Fibroblast of skin of right quadriceps (primary cell): ENCODE measurements at places on chromosomes 4 and X.

- no peak for DNase-seq
Measured at GRCh38 chrX:13661735-13662288, 8.9 kb downstream of the TCEANC start.

- peak; percentile 87 for DNase-seq
Measured at GRCh38 chr4:123939621-123940020, 543.0 kb downstream of the SPRY1 start.

- no peak for DNase-seq
Measured at GRCh38 chrX:111568354-111568753, 56.9 kb downstream of the SERTM2 start.

GRCh38 chr4:3679851-3680311 lies 86.3 kb upstream of the ADRA2C start:
- DNase-seq: no peak

DNA sequence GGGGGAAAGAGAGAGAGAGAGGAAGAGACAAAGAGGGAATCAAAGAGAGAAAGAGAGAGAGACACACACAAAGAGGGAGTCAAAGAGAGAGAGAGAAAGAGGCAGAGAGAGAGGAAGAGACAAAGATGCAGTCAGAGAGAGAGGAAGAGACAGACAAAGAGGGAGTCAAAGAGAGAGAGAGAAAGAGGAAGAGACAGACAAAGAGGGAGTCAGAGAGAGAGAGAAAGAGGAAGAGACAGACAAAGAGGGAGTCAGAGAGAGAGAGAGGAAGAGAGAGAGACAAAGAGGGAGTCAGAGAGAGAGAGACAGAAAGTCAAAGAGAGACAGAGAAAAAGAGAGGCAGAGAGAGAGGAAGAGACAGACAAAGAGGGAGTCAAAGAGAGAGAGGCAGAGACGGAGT lies 45.5 kb downstream of the MAGEA9 start:
- no peak for DNase-seq

DNA sequence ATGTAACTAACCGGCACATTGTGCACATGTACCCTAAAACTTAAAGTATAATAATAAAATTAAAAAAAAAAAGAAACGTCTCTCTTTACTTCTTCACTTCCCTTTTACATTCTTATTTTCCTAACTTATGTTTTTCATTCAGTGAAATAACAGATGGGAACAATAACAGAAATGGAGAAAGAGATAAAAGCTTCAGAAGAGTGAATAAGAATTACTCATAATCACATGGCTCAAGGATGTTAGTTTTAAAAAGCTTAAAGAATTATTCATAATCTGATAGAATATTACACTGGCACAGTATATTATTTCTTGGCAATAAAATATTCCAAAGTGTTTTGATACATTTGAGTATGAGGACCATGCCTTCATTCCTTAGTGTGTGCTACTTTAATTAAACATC lies 175.6 kb downstream of the COL25A1 start:
- peak; percentile 18 for DNase-seq

GRCh38 chr4:101349801-101350064 lies 2.4 kb upstream of the PPP3CA start:
- no peak for DNase-seq

- no peak for DNase-seq
Measured at GRCh38 chr4:128770807-128771206, 38.7 kb upstream of the JADE1 start.

DNA sequence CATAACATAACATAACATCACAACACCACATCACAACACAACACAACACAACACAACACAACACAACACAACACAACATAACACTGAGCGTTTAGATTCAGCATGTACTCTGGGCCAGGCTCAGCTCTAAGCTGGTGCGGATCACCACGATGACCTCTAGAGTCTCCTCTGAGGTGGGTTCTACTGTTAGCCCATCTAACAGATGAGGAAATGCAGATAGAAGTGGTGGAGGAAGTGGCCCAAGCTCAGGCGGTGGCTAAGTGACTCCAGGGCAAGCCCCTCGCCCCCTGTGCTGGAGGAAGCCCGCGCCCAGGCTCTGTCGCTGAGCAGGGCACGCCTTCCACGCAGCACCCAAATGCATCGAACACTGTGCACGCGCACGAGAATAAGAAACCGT lies 45.3 kb upstream of the CDKN2AIP start:
- DNase-seq: no peak

- DNase-seq: no peak
Measured at GRCh38 chr4:41670530-41670929, 78.0 kb downstream of the PHOX2B start.

- DNase-seq: peak; percentile 4
Measured at GRCh38 chrX:106959901-106960300, 39.7 kb downstream of the CLDN2 start.

GRCh38 chr4:87985097-87985886 lies 9.8 kb downstream of the SPP1 start:
- peak; percentile 44 for DNase-seq

DNA sequence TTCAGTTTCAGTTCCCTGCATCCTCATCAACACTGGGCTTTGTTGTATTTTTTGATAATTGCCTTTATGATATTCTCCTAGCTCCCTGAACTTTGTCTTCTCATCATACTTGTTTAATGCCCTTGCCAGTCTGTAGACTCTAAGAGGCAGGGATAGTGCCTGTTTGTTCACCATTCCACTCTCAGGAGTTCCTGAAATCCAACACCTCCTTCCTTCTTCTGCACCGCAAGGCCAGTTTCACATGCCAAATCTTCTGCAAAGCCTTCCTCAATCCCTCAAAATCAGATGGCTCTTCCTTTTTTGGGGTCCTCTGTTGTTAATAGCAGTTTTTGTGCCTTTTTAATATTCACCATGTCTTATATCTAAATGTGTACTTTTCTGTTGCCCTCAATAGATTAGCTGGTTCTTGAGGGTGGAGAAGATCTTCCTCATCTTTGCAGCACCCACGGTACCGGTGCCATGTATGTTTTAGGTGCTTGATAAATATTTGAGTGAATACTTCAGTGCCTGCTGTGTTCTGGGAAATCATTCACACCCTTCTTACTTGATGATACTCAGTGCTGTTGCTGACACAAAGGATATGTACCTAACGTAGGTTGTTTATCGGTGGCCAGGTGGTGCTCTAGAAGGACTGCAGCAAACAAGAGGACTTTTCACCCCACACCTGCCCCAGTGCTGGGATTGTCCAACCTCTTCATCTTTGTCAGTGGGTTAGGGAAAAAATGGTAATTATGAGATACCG lies 85.3 kb upstream of the LIMCH1 start:
- no peak for DNase-seq

- DNase-seq: no peak
Measured at GRCh38 chrX:134566506-134566905, 91.8 kb downstream of the PLAC1 start.

GRCh38 chr4:162011089-162011488 lies 152.7 kb downstream of the FSTL5 start:
- peak; percentile 57 for DNase-seq

DNA sequence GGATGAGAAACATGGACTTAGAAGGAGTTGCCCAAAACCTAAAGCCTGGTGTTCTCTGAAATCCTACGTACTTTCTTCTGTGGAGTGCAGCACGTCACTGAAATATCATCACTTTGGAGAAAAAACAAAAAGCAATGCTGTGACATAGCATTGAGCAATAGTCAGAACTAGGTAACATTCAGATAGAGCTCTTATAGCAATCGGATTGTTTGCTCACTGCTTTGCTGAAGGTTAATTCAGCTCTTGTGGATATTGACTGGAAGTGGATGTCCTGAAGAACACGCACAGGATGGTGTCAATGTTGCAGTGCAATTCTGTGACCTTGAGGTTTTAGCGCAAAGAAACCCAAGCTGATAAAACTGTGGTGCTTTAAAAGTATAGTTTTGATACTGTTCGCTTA lies 114.2 kb upstream of the GRXCR1 start:
- DNase-seq: no peak

GRCh38 chr4:19380600-19380999 lies 871.1 kb upstream of the SLIT2 start:
- peak; percentile 41 for DNase-seq

GRCh38 chr4:10971800-10972401 lies 287.3 kb upstream of the CLNK start:
- no peak for DNase-seq

- peak; percentile 67 for DNase-seq
Measured at GRCh38 chrX:134604701-134605311, 53.5 kb downstream of the PLAC1 start.

GRCh38 chr4:116880625-116881024 lies 204.8 kb downstream of the TRAM1L1 start:
- no peak for DNase-seq

DNA sequence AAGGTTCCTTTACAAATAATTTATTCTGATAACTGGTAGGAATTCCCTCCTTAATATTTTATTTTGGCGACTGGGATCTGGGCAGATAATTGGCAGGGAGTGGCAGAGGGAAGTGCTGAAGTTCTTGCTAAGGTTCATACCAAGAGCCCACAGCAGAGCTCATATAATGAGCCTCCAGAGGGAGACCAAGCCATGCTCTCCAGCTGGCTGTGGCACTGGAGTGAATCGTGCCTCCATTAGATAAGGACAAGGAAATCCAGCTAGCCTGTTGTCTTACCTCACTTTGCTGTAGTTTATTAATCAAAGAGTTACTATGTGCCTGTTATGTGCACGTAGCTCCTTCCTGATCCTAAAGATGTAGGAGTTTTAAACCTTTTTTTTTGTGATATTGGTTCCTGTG lies 1.3 kb downstream of the ASB12 start:
- DNase-seq: no peak

GRCh38 chr4:28784188-28784587 lies 1923.5 kb downstream of the STIM2 start:
- DNase-seq: no peak

GRCh38 chr4:8610858-8611616 lies 18.5 kb downstream of the CPZ start:
- no peak for DNase-seq

GRCh38 chrX:155215443-155216178 lies 649 bp upstream of the VBP1 start:
- peak; percentile 0 for DNase-seq

GRCh38 chr4:109945056-109945455 lies 32.4 kb downstream of the EGF start:
- no peak for DNase-seq

GRCh38 chrX:110732266-110732665 lies 63.4 kb downstream of the CHRDL1 start:
- no peak for DNase-seq

GRCh38 chr4:4595252-4595651 lies 53.4 kb upstream of the STX18 start:
- DNase-seq: no peak

GRCh38 chr4:169420291-169420690 lies 149.5 kb upstream of the SH3RF1 start:
- peak; percentile 15 for DNase-seq

GRCh38 chr4:71267244-71267643 lies 71.6 kb upstream of the SLC4A4 start:
- DNase-seq: no peak

DNA sequence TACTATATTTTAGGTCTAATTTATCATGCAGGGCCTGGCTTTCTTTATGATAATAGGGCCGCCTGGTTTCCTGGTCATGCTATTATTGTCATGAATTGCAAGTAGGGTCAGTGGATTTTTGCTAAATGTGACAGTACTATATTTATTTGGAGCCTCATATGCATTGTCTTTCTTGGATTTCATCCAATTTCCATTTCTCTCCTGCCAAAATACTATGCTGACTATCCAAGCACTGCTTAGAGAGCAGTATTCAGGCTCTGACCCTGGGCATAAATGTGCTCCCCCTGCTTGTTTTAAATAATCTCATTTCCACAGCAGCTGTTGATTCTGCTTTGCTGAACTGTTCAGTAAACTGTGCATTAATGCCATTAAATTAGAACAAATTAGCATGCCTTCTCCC lies 269.3 kb downstream of the GPM6A start:
- DNase-seq: no peak

DNA sequence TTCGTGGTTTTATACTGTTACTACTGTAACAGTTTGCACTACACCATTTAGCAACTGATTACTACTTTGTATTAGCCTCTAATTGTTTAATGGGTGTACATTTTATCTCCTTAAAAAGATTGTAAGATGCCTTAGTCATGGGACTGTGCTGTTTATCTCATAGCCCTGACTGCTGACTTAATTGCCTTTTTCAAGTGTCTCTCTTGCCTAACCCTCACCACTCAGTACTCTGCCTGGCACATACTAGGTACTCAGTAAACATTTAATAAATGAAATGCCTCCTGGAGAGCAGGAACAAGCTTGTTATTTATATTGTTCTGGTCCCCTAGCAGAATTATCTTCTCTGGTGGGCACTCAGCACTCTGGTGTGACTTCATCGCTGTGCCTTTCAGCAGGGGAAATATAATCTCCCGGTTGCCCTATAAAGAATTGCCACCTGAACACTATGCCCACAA lies 1.7 kb upstream of the STIM2 start:
- no peak for DNase-seq

DNA sequence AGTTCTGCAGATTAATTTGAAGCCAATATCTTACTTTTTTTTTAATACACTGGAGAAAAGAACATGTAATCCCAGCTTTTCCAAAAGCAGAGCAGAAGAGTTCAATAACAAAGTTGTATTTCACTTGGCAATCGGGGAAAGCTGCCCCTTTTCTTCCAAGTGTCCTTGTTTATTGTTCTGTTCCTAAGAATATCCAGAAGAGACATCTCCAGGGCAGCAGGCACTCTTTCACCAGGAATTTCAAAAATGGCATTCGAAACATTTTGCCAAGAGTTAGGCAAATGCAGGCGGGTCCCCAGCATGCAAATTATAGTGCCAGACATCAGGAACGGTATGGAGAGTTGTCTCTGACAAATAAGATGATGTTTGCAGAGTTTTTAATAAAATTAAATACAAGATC lies 494.5 kb downstream of the BCOR start:
- DNase-seq: no peak

DNA sequence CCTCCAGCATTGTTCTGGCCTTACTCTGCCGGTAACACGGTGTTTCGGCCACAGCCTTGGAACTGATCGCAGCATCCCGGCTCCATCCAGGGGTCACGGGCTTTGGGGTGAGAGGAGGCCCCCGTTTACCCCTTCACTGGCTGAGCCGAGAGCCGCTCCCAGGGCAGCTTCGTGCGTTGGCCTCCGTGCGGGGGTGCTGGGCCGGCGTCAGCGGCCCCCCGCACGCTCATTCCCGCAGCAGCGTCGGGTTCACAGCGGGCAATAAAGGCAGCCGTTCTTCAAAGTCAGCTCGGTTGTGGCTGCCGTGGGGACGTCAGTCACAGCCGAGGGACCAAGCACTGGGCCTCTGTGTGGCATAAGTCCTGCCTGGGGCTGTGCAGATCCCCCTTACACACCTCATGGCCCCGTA lies 25.3 kb upstream of the PLCXD1 start:
- no peak for DNase-seq

DNA sequence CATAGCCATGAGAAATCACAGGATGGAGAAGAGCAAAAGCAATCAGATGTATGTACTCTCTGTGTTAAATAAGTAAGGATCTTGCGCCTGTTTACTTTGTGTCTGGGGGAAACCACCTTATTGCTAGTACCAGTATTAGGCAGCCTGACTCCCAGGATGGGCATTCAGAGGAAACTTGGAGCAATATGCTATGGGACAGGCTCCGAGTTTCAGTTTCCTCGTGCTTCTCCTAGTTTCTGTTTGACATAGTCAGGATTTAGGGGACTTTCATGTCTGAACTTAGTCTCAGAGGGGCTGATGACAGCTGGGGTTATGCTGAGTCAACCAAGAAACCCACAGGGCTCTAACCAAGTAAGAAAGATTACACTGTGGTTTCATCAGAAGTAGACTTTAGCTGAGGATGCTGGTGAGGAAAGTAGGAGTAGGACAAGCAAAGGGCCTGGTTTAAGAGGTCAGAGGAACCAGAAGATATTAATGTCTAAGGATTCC lies 13.5 kb downstream of the NSUN7 start:
- DNase-seq: peak; percentile 89

GRCh38 chr4:72209600-72209999 lies 177.8 kb downstream of the NPFFR2 start:
- no peak for DNase-seq
